BJ (cell line): ENCODE measurements at places on chromosomes 5 and 9.

- DNase-seq = no peak
These were observed 69.6 kb upstream of the PTCH1 start for GRCh38 chr9:95586326-95586725.

DNA sequence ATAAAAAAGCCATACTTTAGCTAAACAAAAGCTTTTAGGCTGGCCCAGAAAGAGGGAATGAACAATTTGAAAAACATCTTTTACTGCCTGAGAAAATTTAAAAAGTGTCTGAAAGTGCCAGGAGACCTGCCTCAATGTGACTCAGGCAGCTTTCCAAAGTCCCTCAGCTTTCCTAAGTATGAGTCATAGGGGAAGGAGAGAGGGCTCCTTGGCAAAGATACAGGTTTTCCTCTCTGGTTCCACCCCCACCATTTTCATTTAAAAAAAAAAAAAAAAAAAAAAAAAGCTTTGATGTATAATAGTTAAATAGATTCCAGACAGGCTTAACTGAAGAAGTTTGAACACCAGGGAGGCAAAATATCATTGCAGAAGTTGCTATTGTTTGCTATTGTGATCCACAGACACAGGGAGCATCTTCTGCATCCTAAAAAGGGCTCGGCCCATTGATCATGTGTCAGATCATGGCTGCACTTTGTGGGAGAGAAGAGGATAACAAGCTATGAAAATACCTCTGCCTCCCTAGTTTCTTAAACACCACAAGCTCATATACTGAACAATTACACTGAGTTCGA lies 71.5 kb downstream of the MRPS27 start:
- DNase-seq = peak; percentile 84

GRCh38 chr5:113205807-113206206 lies 229.0 kb downstream of the TSSK1B start:
- no peak for DNase-seq

DNA sequence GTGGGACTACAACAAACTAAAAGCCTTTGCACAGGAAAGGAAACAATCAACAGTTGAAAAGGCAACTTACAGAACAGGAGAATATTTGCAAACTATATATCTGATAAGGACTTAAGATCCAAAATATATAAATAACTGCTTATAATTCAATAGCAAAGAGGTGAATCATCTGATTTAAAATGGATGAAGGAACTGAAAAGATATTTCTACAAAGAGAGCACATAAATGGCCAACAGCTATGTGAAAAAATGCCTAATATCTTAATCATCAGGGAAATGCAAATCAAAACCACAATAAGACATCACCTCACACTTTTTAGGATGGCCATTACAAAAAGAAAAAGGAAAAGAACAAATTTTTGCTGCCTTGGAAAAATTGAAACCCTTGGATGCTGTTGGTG lies 100.4 kb downstream of the LURAP1L start:
- DNase-seq = peak; percentile 9

GRCh38 chr5:179139936-179140235 lies 79.7 kb downstream of the ZNF354C start:
- no peak for DNase-seq

GRCh38 chr5:41334758-41335157 lies 121.4 kb upstream of the C6 start:
- DNase-seq = no peak

DNA sequence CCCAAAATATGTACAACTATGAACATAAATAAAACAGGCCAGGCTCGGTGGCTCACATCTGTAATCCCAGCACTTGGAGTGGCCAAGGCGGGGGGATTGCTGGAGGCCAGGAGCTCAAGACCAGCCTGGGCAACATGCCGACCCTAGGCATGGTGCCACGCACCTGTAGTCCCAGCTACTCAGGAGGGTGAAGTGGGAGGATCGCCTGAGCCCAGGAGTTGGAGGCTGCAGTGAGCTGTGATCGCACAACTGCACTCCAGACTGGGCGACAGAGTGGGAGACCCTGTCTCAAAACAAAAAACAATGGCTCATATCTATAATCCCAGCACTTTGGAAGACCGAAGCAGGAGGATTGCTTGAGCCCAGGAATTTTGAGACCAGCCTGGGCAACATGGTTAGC lies 1.5 kb downstream of the HAUS6 start:
- no peak for DNase-seq

GRCh38 chr5:127004721-127005120 lies 25.6 kb downstream of the MARCHF3 start:
- DNase-seq = no peak

GRCh38 chr5:173319646-173320045 lies 8.6 kb downstream of the STC2 start:
- no peak for DNase-seq

- no peak for DNase-seq
These were observed 127.6 kb upstream of the SLC1A3 start for GRCh38 chr5:36478646-36479317.
